ENCODE measurements at places on chromosomes 3 and 15. TPM values are rescaled to one million over a fixed set of nuclear protein-coding genes. Genes with fewer than 3 reads are reported as not detected.

XCR1 gene
- total RNA-seq = not detected

SLC22A14 gene
- not detected for total RNA-seq

IGSF11 gene
- 1.2 TPM for total RNA-seq

SLC30A4 gene
- total RNA-seq = 0.02 TPM

PRKCI gene
- total RNA-seq = 57.7 TPM

SLC28A1 gene
- not detected for total RNA-seq

TMEM158 gene
- total RNA-seq = 29.1 TPM

GABRB3 gene
- 98.2 TPM for total RNA-seq

EPHB1 gene
- total RNA-seq = 2.8 TPM

SPESP1 gene
- total RNA-seq = not detected

STRA6 gene
- total RNA-seq = 12.8 TPM

FILIP1L gene
- total RNA-seq = 0.22 TPM

ZNF710 gene
- 42.8 TPM for total RNA-seq

VWA5B2 gene
- 2.7 TPM for total RNA-seq

ROBO2 gene
- 2.0 TPM for total RNA-seq

DPPA4 gene
- total RNA-seq = 796 TPM

BCHE gene
- 1.4 TPM for total RNA-seq

TRPC1 gene
- 18.6 TPM for total RNA-seq

GOLGA8Q gene
- total RNA-seq = not detected

CFAP92 gene
- 0.92 TPM for total RNA-seq

RETNLB gene
- total RNA-seq = not detected

CHRM5 gene
- not detected for total RNA-seq

FOXL2 gene
- total RNA-seq = 0.22 TPM

IFRD2 gene
- total RNA-seq = 107 TPM

SYNPR gene
- total RNA-seq = 0.64 TPM
